ENCODE measurements at places on chromosomes 12 and 14.

- DNase-seq: no peak
Measured at GRCh38 chr14:29734732-29735131, 192.9 kb downstream of the PRKD1 start.

GRCh38 chr12:104522985-104523722, 66.4 kb downstream of the CHST11 start:
- no peak for DNase-seq

- no peak for DNase-seq
Measured at GRCh38 chr14:104245075-104245474, 106.7 kb downstream of the KIF26A start.

DNA sequence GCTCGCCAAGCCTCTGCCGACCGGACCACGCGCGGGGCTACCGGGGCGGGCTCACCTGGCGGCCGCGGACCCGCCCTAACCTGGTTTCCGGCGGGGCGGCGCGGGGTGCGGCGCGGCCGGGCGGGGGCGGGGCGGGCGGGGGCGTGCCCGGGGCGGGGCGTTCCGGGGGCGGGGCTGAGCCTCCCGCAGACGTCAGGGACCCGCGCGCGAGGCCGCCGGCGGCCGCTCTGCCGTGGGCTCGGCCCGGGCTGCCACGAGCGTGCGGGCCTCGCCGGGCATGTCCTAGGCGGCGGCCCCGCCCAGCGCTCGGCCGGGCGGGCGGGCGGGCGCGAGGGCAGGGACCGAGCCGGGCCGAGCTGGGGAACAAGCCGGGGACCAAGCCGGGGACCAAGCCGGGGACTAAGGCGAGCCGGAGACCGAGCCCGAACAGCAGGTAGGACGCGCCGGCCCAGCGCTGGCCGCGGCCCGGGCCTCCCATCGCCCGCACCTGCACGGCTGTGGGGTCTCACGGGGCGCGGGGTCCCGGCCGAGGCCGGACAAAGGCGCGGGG, at the start of gene CEP170B:
TSS of gene CEP170B (plus strand) at position 188 of the 550 bp plus-strand sequence. CDS start 3,183 bp downstream, outside the sequence.
- no peak for DNase-seq

DNA sequence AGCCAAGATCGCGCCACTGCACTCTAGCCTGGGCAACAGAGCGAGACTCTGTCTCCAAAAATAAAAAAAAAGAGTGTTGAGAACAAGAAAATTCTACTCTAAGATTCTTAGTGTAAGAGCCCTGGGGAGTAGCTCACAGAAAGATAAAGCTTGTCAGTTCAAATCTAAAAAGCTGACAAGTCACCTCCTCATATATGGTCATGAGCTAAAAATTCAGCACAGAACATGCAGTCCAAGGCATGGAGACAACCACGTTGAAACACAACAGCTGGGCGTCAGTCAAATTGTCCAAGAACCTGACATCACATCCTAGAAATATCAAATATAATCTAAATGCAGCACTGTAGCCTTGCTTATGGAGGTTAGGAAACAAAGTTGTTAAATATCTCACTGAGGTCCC, 47.8 kb downstream of the CLIP1 start:
- no peak for DNase-seq

- DNase-seq: no peak
Measured at GRCh38 chr14:103121846-103122584, 1.2 kb upstream of the TNFAIP2 start.

DNA sequence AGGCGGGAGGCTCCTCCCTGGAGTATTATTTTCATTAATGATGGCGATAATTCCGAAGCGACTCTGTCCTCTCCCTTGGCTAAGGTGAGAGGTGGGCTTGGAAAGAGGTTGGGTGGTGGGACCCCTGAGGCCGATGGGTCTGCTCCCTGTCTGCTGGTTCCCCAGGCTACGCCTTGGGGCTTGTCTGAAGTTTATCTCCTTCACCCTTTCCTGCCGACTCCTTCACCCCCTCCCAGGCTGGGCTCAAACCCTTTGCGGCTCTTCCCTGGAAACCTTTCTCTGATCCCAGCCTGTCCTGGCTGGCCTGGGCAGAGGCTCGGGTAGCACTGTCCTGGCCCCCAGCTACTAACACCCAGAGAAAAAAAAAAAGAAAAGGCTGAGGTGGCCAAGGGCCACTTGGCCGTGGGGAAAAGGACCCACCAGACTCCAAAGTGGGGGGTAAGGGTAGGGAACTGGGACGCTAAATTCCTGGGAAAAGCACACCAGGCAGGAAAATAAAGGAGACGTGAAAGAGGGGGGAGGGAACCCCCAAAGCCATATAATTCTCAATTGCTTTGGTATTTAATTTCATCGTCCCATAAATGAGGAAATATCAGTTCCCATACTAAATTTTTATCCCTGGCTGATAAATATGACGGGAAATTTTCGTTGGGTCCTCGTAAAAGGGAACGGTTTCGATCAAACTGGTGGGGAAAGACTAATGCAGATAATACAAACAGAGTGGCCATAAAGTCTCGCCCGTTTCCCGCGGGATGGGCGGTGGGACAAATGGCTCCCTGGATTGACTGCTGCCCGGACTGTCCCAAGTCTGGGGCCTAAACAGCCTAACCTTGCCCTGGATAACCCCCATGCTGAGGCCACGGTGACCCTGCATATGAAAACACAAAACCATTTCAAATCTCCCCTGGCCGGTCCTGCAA, 2.0 kb upstream of the HOXC10 start:
- DNase-seq: no peak

- DNase-seq: no peak
Measured at GRCh38 chr14:35934499-35934898, 108.4 kb downstream of the BRMS1L start.

DNA sequence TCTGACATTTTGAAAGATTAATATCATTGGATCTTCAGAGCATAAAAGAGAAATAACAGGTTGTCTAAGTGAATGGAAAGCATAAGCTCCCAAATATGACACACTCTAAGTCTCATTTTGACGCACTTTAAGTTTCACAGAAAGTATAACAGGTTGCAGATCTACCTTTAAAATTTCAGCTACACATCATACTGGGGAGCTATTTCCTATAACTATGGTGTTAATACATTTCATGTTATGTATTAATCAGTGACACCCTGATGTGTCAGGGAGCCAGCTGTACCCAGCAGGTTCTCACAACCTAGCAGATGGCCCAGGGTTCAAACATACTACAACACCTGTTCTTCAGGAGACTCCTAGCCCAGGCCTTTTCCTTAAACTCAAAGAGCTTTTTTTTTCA, 31.1 kb upstream of the TMX1 start:
- DNase-seq: no peak

GRCh38 chr12:89507015-89507824, 17.4 kb downstream of the GALNT4 start:
- DNase-seq: no peak

- DNase-seq: no peak
Measured at GRCh38 chr12:92735131-92735721, 32.4 kb downstream of the PLEKHG7 start.

DNA sequence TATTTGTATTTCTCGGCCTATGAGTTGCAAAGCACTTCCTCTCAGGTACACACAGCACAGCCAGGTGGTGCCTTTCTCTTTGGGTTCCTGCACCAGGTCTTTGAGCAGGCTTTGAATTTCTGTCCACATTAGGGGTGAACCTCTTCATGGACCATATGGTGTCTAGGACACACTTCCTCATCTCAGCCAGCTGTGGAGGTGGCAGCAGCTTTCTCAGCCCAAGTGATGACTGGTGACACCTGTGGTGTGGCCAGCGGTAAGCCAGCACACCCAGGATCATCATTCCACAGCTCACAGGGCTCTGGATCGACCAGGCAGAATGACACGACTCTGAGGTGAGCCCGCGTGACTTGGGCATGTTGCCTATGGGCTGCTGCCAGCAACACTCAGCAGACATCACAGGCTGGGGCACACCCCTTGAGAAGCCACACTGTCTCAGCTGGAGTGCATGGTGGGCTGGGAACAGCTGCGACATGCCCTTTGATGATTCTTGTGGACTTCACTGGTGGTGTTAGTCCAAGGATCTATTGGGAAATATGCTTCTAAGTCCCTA, 36.8 kb downstream of the SLC5A8 start:
- no peak for DNase-seq

DNA sequence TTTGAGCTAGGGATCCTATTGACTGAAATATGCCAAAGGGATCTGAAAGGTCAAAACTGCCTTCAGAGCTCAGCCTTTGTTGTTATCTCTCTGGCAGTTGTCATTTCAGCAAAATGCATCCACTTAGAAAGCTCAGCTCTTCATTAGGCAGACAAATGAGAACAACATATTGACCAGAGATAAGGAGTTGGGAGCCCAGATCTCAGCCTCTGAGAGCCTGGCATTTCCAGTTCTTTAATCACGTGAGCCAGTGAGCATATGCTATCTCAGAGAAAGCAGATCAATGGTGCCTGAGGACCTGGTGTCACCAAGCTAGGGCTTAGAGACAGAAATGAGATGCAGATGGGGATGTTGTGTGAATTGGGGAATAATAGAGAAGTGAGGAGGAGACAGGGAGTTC, 101.1 kb downstream of the DAD1 start:
- DNase-seq: no peak

GRCh38 chr14:56374421-56374820, 205.2 kb upstream of the TMEM260 start:
- no peak for DNase-seq

GRCh38 chr12:48045061-48045846, 41.0 kb upstream of the COL2A1 start:
- DNase-seq: no peak

GRCh38 chr14:93082576-93083001, 33.1 kb downstream of the ITPK1 start:
- no peak for DNase-seq

Measured in stimulated activated CD8-positive, alpha-beta memory T cell treated with anti-CD3 and anti-CD28 coated beads, Interleukin-4, amount 100 ng/mL, for 1 hour (primary cell).